ENCODE measurements at places on chromosomes 5 and 9. TPM values are rescaled to one million over a fixed set of nuclear protein-coding genes. Genes with fewer than 3 reads are reported as not detected.

The ENTPD8 gene
- not detected for total RNA-seq

GRCh38 chr9:77601476-77602099 is 46.5 kb downstream of the GNA14 start:
- no peaks in the 10 kb centered on the region for H3K36me3 ChIP-seq
- H3K27me3 ChIP-seq = no peaks in the 10 kb centered on the region
- H3K4me3 ChIP-seq = no peak overlapping the region
- peaks cover 19% of the 10 kb centered on the region for H3K4me1 ChIP-seq
- no peak for DNase-seq

The SLC4A9 gene
- 0.23 TPM for total RNA-seq

The PGM5 gene
- total RNA-seq = 25.0 TPM

The IL5 gene
- not detected for total RNA-seq

DNA sequence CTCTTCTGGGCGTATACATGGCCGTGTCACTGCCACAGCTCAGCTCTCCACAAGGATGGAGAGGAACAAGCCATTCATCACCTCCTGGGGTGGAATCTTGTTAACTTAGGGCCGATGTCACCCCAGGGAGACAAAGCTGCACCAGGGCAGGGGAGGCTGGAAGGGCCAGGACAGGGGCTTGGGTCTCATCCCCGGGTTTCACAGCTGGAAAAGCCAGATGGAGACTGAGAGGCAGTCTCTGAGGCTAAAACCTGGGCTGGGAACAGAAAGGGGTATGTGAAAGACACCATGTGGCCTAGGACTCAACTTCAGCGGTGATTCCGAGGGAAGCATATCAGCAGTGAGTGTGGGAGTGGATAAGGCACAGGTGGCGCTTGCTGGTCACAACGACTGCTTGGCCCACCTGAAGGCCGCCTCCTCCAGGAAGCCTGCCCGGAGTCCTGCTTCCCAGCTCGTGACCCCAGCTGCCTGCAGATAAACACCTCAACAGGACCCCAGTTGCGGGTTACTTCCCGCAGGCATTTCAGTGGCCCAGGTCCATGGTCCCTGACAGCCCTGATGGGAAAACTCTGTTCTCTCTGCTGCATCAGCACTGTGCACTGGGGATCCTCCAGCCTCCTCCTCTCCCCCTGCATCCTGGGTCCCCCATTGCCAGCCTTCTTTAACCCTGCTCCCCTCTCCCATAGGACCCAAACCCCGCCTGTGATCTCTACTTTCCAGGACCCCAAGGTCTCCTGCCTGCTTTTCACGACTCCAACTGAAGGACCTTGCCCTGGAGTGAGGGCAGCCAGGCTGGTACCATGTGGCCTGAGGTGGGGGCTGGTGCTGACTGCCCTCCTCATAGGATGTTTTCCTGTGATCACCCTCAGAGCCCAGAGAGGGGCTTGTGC is 51.7 kb upstream of the FCN1 start:
- no peak overlapping the region for H3K4me3 ChIP-seq
- peaks cover 15% of the 10 kb centered on the region for H3K27me3 ChIP-seq
- no peaks in the 10 kb centered on the region for H3K36me3 ChIP-seq
- no peaks in the 10 kb centered on the region for H3K4me1 ChIP-seq
- no peak overlapping the region for H3K27ac ChIP-seq
- peak; percentile 36 for DNase-seq

The OR13D1 gene
- not detected for total RNA-seq

The ANKRD34B gene
- 0.35 TPM for total RNA-seq

The JAK2 gene
- total RNA-seq = 24.4 TPM

- no peak overlapping the region for H3K4me3 ChIP-seq
- H3K27ac ChIP-seq = no peak overlapping the region
- H3K27me3 ChIP-seq = no peaks in the 10 kb centered on the region
These were observed 16.4 kb downstream of the JADE2 start for GRCh38 chr5:134541736-134542376.

DNA sequence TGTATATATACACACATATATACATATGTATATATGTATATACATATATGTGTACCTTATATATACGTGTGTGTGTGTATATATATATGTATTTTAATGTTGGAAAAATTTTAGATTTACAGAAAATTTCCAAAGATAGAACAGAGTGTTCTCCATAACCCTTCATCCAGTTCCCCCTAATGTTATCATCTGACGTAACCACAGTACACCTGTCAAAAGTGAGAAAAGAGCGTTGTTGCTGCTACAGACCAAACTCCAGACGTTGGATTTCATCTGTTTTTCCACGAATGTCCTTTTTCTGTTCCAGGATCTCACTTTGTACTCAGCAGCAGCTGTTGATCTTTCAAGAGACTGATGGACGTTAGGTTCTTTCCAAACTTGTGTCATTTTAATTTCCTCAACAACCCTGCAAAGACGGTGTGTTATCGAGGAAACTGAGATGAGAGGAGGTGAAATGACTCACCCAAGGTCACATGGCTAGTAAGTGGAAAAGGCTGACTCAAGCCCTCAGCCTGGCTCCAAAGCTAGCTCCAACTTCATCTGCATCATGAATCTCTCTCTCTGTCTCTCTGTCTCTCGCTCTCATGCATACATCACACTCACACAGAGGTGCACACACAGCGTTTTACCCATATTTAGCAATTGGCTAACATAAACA is 17.0 kb upstream of the NTNG2 start:
- no peak overlapping the region for H3K27ac ChIP-seq
- DNase-seq = no peak
- peaks cover 3% of the 10 kb centered on the region for H3K4me1 ChIP-seq

DNA sequence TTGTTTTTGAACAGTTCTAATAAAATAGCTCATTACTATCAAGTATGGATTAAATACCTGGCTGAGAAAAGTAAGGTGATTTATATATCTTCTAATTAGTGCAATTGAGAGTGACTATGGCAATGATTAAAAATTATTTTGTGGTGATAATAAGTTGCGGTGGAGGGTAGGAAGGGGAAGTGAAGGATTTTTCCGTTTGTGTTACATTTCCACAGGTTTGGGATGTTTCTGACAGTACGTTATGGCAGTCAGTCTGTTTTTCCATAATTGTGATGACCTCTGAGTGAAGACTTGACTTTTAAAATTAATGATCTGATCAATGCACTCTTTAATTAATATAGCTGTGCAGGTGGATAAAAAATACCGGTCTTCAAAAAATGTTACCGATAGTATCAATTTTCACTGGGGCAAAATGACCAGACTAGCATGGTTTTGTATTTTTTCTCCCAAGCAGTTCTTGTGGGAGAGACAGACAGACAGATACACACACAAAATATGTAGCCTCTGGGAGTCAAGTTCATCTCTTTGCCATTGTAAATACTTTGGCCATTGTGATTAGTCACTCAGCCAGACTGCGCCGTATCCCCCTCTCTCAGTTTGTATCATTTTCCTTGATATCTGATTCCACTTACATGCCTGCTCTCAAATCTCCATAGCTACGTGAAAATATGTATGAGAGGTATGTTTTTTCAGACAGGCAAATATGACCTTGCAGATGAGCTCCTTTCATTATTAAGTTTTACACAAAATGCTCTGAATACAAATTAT is 60.2 kb downstream of the ARHGAP26 start:
- no peaks in the 10 kb centered on the region for H3K36me3 ChIP-seq
- H3K4me1 ChIP-seq = peaks cover 37% of the 10 kb centered on the region
- no peak overlapping the region for H3K27ac ChIP-seq

GRCh38 chr5:35269006-35269405 is 38.7 kb upstream of the PRLR start:
- no peaks in the 10 kb centered on the region for H3K4me1 ChIP-seq
- H3K27me3 ChIP-seq = no peaks in the 10 kb centered on the region
- H3K4me3 ChIP-seq = no peak overlapping the region
- DNase-seq = no peak
- H3K27ac ChIP-seq = no peak overlapping the region
- H3K36me3 ChIP-seq = no peaks in the 10 kb centered on the region

GRCh38 chr5:93430673-93431199 is 150.3 kb downstream of the NR2F1-AS1 start:
- H3K27ac ChIP-seq = no peak overlapping the region
- H3K4me3 ChIP-seq = no peak overlapping the region
- no peaks in the 10 kb centered on the region for H3K27me3 ChIP-seq
- no peaks in the 10 kb centered on the region for H3K36me3 ChIP-seq
- no peak for DNase-seq

The BARHL1 gene
- not detected for total RNA-seq

DNA sequence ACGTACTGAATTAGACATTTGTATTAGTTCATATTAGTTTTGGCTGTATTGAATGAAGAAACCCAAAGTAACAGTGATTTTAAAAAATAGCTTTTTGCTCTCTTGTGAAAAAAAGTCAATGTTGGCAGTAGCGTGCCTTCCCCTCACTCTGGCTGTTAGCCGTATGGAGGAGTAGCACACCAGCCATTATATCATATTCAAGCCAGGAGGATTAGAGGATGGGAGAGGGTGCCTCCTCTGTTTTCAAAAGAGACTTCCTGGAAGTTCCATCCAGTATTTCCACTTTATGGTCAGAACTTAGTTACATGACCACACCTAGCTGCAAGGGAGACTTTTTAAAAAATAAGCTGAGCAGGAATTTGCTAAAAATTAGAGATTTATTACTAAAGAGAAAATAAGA is 41.2 kb downstream of the GPR21 start:
- H3K27me3 ChIP-seq = no peaks in the 10 kb centered on the region
- H3K36me3 ChIP-seq = peaks cover 77% of the 10 kb centered on the region
- H3K27ac ChIP-seq = peak overlapping the region; percentile 43
- DNase-seq = no peak

- H3K4me1 ChIP-seq = no peaks in the 10 kb centered on the region
- no peak overlapping the region for H3K27ac ChIP-seq
- DNase-seq = no peak
- no peaks in the 10 kb centered on the region for H3K36me3 ChIP-seq
- H3K4me3 ChIP-seq = no peak overlapping the region
- H3K27me3 ChIP-seq = no peaks in the 10 kb centered on the region
These were observed 9.2 kb downstream of the TAF11L12 start for GRCh38 chr5:17619354-17619753.

The CLIC3 gene
- 80.7 TPM for total RNA-seq

- H3K4me1 ChIP-seq = peaks cover 38% of the 10 kb centered on the region
- H3K27me3 ChIP-seq = no peaks in the 10 kb centered on the region
- peak overlapping the region; percentile 16 for H3K4me3 ChIP-seq
- DNase-seq = no peak
- H3K27ac ChIP-seq = peak overlapping the region; percentile 88
These were observed 52.4 kb downstream of the USP20 start for GRCh38 chr9:129887334-129888292.

DNA sequence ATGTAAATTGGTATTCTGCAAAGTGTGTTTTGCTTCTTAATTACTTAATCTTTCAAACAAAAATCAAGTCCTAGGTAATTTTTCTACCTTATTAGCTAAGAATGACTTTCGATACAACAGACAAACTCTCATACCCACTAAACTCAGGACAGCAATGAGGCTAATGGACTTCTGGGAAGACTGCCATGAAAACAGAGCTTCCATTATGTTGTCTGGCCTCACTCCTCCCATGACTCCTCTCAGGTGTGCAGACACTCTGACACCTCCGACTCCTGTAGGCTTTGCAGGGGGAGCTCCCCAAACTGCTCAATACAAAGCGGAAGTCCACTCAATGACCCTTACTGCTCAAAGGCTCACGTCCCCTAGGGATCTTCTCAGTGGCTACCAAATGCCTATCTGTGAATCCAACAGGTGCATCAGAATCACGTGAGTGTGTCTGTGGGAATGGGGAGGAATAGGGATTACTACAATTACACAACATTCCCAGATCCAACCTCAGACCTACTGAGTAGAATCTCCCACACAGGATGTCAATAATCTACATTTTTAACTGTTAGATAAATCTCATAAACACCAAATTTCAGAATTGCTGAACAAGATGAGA is 289.9 kb downstream of the RAB3C start:
- no peak for DNase-seq
- H3K4me3 ChIP-seq = no peak overlapping the region
- no peaks in the 10 kb centered on the region for H3K4me1 ChIP-seq
- no peaks in the 10 kb centered on the region for H3K27me3 ChIP-seq

The BSPRY gene
- 10.8 TPM for total RNA-seq

- H3K4me1 ChIP-seq = no peaks in the 10 kb centered on the region
- H3K4me3 ChIP-seq = no peak overlapping the region
- no peak for DNase-seq
- no peak overlapping the region for H3K27ac ChIP-seq
- no peaks in the 10 kb centered on the region for H3K27me3 ChIP-seq
These were observed 189.8 kb upstream of the MAP3K1 start for GRCh38 chr5:56625541-56625940.

The CCDC192 gene
- not detected for total RNA-seq

GRCh38 chr9:137352511-137353222 is 50.6 kb upstream of the NRARP start:
- H3K27ac ChIP-seq = no peak overlapping the region
- no peaks in the 10 kb centered on the region for H3K36me3 ChIP-seq
- peaks cover 9% of the 10 kb centered on the region for H3K4me1 ChIP-seq
- H3K27me3 ChIP-seq = no peaks in the 10 kb centered on the region
- DNase-seq = no peak

The DMRT3 gene
- not detected for total RNA-seq

GRCh38 chr9:17402309-17402708 is 176.6 kb upstream of the SH3GL2 start:
- no peaks in the 10 kb centered on the region for H3K4me1 ChIP-seq
- H3K27me3 ChIP-seq = no peaks in the 10 kb centered on the region
- H3K27ac ChIP-seq = no peak overlapping the region
- DNase-seq = no peak
- H3K36me3 ChIP-seq = no peaks in the 10 kb centered on the region

- H3K36me3 ChIP-seq = no peaks in the 10 kb centered on the region
- no peak for DNase-seq
- no peaks in the 10 kb centered on the region for H3K27me3 ChIP-seq
- H3K4me3 ChIP-seq = no peak overlapping the region
- H3K27ac ChIP-seq = no peak overlapping the region
These were observed 11.8 kb upstream of the EXOC3 start for GRCh38 chr5:431001-431710.

GRCh38 chr5:139299486-139299885 is 5.9 kb downstream of the MATR3 start:
- peaks cover 85% of the 10 kb centered on the region for H3K4me1 ChIP-seq
- no peak overlapping the region for H3K27ac ChIP-seq
- H3K27me3 ChIP-seq = no peaks in the 10 kb centered on the region
- no peak overlapping the region for H3K4me3 ChIP-seq
- H3K36me3 ChIP-seq = no peaks in the 10 kb centered on the region
- DNase-seq = no peak

The VCP gene
- 185 TPM for total RNA-seq

- no peak overlapping the region for H3K4me3 ChIP-seq
These were observed 72.9 kb downstream of the TARS1 start for GRCh38 chr5:33513462-33514185.

GRCh38 chr9:136685790-136686533 is 1.3 kb downstream of the AGPAT2 start:
- peaks cover 36% of the 10 kb centered on the region for H3K4me1 ChIP-seq
- H3K27me3 ChIP-seq = no peaks in the 10 kb centered on the region
- DNase-seq = no peak
- peak overlapping the region; percentile 92 for H3K27ac ChIP-seq
- no peaks in the 10 kb centered on the region for H3K36me3 ChIP-seq
- H3K4me3 ChIP-seq = peak overlapping the region; percentile 93
